Prostate gland (tissue), 2 donors: ENCODE measurements at places on chromosomes 1 and 21. TPM values are rescaled to one million over a fixed set of nuclear protein-coding genes. Genes with fewer than 3 reads are reported as not detected.

GRCh38 chr1:230977761-230978490 is 735 bp downstream of the TTC13 start:
- DNase-seq: peak; percentile 5

GRCh38 chr1:43285269-43285990 is at the start of gene C1orf210:
TSS of gene C1orf210 (minus strand) at chr1:43285581. CDS start at chr1:43283270, 2,311 bp downstream.
- peak; percentile 91 for DNase-seq

Gene RAVER2
- 11.8 TPM for total RNA-seq

GRCh38 chr1:163604896-163605295 is 283.1 kb downstream of the NUF2 start:
- no peak for DNase-seq

DNA sequence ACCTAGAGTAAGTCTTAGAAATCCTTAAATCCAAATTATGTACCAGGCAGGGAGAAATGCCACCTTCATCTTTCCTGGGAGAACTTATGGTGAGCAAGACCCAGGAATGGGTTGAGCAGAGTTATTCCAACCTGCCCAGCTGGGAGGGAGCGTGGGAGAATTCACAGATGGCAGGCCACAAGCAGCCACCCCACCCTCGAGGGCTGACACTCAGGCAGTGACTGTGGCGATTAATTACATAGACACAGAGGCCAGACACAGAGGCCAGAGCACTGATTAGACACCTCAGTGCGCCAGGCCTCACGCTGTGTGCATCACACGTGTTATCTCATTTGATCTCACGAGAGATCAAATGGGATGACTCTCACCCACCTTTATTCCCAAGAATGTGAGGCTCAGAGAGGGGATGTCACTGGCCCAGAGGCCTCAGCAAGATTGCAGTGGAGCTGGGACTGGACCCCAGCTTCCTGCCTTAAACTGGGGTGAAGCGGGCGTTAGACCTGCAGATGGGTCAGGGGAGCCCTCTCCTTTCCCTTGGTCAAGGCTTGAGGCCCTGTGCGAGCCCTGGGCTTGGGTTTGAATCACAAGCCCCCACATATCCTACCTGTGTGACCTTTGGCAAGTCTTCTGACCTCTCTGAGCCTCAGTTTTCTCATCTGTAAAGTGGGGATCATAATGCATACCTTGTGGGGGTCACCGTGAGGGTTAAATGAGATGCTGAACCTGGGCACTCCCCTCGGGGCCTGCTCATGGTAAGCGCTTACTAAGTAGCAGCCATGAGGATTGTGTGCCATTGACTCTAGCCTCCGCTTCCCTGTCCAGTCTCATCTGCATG is 28.8 kb upstream of the PADI4 start:
- no peak for DNase-seq

Gene FAM151A
- total RNA-seq: not detected

GRCh38 chr1:181356505-181357340 is 126.6 kb upstream of the CACNA1E start:
- DNase-seq: no peak

DNA sequence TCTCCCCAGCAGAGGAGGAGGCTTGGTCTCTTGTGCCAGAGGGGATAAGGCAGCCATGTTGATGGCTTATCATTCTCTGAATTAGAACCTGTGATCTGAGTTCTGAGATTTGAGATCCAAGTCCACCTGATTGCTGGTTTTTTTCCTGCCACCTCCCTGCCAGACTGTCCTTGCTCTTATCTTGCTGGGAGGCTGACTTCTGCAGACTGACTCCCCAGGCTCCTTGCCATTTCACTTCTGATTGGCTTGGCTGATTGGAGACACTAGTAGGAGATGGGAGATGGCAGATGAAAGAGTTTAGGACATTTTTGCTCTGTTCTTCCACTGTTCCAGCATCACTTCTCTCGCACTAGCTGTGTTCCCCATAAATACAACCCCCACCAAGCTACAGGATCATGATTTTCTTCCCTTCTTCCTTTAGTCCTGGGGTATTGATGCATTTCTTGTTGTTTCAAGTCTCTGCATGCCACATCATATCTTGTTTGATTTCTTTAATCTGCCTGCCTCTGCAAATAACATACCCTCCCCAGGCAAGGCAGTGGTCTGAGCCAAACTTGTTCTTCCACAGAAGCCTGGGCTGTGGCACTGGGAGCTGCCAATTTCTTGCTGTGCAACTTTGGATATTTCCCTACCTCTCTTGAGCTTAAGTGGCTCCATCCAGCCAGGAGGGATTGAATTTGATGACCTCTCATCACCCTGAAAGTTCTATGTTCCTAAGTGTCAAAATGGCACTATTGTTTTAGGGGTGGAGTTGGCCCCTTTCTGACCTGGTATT is 963 bp upstream of the CYP4B1 start:
- no peak for DNase-seq

DNA sequence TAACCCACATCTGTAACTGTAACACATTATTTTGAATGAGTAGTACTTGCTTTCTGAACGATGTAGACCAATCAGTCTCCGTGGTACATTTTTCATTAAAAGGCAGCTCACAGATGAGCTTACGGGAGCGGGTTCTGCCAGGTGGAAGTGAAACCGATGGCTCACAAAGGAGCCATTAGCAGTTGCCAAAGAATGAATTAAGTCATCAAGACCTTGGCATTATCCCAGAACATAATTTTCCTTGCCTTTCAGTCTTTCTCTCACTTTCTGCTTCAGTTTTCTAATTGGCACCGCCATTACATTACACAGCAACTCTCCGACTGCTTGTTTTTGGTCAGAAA is 33.5 kb upstream of the UTS2 start:
- no peak for DNase-seq

Gene DEPDC1
- total RNA-seq: 3.0 TPM

DNA sequence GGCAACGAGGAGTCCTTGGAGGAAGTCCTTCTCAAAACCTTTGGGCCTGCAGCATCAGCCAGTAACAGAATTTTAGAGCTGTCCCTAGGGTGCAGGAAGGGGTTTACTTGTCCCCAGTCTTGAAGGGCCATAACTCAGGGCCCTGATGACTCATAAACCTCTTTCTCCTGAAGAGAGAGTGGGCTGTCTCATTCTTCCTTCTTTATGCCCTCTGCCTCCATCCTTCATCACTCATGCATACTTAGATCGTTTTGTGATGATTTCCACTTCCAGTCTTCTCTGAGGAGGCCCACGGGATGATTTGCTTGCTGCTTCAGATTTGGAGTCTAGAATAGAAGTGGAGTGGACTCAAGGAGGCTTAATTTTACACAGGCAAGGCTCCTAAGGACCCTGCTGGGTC is 60.2 kb downstream of the NDUFS5 start:
- DNase-seq: no peak

- no peak for DNase-seq
Observed at GRCh38 chr1:244783138-244783537, 52.3 kb upstream of the COX20 start.

GRCh38 chr21:42637267-42638041 is 16.0 kb upstream of the PDE9A start:
- DNase-seq: no peak
